ENCODE measurements at places on chromosomes 1 and 21.

DNA sequence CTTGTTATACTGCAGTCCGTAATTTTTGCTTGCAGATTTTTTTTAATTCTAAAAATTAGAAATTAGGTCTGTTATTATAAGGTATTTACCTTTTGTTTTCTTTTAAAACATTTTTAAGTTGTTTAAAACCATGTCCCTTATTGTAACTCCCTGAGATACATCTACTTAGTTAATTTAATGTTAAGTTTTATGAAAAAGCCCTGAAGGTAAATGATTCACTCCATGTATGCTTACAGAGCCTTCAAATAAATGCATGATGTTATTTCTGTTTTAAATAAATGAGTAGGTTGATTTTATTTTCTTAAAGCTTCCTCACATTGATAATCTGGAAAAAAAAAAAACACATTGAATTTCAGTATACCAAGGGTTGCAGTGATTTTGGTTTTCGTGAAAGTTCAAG lies 7.5 kb downstream of the SRSF11 start:
- no peak for DNase-seq

DNA sequence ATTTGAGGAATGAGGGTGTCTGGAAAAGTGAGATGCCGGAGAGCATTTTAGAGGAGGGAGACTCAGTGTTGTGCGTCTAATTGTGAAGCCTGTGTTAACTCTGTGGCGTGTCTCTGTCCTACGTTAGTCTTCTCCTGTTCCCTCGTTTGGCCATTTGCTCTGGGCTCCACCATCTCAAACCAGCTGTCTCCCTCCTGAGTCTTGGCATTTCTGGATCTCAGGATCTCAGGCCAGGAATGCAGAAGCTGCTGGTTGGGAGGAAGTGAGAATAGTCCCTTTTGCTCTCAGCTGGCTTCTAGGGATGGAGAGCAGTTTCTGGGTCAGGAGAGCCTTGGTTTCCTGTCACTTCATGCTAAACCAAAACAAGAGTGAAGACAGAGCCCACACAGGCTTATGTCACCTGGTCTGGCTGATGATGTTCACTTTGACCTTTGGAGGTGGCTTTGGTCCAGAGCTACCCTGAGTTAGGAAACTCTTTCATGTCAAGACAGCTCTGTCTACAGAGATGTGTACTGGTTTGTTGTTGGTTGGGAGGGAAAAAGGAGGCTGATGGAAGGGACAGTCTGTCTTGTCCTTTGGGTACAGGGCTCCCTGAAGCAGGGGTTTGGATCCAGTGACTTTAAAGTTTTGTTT lies 859 bp downstream of the NFASC start:
- DNase-seq, result no peak

DNA sequence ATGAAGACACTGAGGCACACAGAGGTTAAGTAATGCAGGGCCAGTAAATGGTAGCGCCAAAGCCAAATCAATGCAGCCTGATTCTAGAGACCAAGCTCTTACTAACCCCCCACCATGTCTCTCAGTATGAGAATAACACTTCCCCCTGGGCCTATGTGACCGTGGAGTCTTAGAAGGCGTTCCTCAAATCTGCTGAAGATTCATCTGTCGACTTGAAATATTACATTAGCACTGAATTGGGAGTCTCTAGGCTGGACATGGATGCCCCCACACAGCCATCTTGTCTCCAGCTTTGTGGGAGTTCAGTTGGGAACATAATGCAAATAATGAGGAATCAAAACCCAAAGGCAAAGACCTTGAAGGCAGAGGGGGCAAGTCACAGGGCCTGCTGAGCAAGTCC lies 117.9 kb upstream of the HMGB4 start:
- no peak for DNase-seq

DNA sequence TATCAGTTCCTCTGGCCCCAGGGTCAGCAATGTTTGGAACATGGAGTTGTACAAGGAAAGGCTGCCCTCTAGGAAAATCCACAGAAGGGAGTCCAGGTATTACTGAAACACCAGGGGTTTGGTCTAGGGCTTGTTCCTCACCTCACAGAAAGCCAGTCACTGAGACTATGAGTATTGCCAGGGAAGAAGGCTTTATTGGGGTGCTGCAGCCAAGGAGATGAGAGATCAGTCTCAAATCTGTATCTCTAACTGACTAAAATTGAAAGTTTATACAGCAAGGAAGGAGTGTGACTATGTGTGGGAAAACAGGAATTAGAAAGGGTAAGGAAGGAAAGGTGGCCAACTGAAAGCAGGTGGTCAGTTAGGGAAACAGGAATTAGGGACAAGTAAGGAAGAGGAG lies 172.3 kb downstream of the LYPLAL1 start:
- no peak for DNase-seq

DNA sequence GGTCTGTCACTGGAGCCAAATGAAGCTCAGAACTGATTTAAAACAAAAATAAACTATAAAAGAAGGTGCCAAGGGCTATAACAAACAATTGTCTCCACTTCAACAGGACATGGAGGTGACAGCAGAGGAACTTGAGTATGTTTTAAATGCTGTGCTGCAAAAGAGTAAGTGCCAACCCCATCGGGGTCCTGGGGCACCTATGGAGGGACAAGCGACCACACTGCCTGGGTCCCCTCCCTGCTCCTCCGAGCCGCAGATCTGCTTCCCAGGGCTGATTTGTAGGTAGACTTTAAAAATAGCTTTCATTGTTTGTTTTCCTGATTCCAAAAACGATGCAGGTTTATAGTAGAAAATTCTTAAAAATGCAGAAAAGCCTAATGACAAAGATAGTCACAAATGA lies 42.8 kb downstream of the CAPN9 start:
- no peak for DNase-seq

DNA sequence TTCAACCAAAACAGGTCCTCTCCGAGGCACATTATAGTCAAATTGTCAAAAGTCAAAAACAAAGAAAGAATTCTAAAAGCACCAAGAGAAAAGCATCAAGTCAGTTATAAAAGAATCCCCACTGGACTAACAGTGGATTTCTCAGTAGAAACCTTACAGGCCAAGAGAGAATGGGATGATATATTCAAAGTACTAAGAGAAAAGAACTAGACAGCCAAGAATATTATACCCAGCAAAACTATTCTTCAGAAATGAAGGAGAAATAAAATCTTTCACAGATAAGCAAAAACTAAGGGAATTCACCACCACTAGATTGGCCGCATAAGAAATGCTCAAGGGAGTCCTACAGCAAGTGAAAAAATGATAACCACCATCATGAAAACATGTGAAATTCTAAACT lies 16.1 kb downstream of the OLFML3 start:
- DNase-seq, result no peak

GRCh38 chr1:46503421-46503820 lies 13.8 kb downstream of the DMBX1 start:
- no peak for DNase-seq

DNA sequence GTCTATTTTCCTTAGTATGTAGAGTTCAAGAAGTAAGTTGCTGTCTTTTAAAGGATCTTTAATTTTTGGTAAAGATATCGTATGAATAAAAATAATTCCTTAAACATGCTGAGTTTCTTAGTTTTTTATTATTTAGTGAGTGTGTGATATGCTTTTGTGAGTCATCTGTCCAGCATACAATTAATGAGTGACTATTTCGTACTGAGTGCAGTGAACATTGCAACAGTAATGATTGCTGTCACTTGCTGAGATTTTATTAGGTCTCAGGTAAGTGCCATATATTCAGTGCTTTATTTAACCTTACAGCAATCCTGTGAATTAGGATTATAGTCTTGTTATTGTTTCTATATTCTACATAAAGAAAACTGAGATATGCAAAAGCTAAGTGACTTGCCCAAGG lies 22.6 kb downstream of the MIGA1 start:
- no peak for DNase-seq

DNA sequence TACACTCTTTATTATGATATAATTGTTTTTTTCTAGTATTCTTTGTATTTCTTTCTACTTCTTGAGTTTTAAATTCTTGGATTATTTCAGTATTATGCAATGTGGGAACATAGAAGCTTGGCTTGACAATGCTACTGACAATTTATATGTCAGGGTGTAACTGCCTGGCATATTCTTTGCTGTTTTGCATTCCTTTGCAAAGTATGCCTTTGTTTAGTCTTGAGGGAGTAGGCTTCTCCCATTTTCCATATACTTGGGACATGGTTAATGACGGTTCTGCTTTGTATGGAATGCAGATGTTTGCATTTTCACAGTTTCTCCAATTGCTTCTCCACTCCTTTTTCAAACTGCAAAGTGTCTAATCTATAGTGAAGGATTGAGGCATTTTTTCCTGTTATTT lies 109.8 kb downstream of the HMCN1 start:
- DNase-seq, result no peak

- DNase-seq, result no peak
Observed at GRCh38 chr1:203091761-203092330, 6.0 kb upstream of the MYOG start.

GRCh38 chr1:115534106-115534505 lies 107.7 kb upstream of the VANGL1 start:
- no peak for DNase-seq

DNA sequence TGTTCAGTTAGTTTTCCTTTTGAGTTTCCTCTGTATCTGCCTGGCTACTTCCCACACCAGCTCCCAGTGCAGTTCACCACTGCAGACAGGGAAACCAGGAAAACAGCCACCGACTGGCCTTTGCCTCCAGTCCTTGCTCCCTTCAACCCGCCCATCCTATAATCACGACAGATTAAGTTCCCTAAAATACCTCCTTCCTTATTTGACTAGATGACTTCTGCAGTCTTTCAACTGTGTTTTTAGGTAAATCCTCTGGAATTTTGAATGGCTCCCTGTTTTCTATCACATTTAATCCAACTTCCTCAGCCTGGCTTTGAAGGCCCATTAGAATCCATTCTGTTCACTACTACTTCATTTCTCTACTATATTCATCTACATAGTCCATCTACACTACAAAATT lies 37.6 kb downstream of the BEND5 start:
- no peak for DNase-seq

Measured in GM20000 (cell line).